A549 treated with Hydrocortisone at 1 μM for 4 hours (cell line): ENCODE measurements at places on chromosomes 12 and 14. TPM values are rescaled to one million over a fixed set of nuclear protein-coding genes. Genes with fewer than 3 reads are reported as not detected.

TAS2R8 gene
- not detected in 5 replicates for total RNA-seq

CLECL1 gene
- total RNA-seq = not detected in 5 replicates

STON2 gene
- total RNA-seq = 1.5 to 2.6 TPM (median 1.6 TPM) in 5 replicates

RNASE7 gene
- total RNA-seq = 0.07 TPM in 1 of 5 replicates, not detected in the others

AICDA gene
- total RNA-seq = 0.13 to 0.28 TPM (median 0.24 TPM) in 5 replicates

RPS6KL1 gene
- total RNA-seq = 0.21 to 0.67 TPM (median 0.45 TPM) in 5 replicates

CNTN1 gene
- 36.5 to 64.7 TPM (median 53.7 TPM) in 5 replicates for total RNA-seq

RDH5 gene
- total RNA-seq = 1.6 to 2.7 TPM (median 2.1 TPM) in 5 replicates

SYNDIG1L gene
- not detected in 5 replicates for total RNA-seq

NID2 gene
- 24.6 to 41.4 TPM (median 28.0 TPM) in 5 replicates for total RNA-seq

HCFC2 gene
- total RNA-seq = 4.6 to 5.8 TPM (median 5.1 TPM) in 5 replicates

LRTM2 gene
- 0.07 to 0.15 TPM in 2 of 5 replicates, not detected in the others for total RNA-seq

TAS2R20 gene
- 0.07 to 0.20 TPM (median 0.14 TPM) in 3 of 5 replicates, not detected in the others for total RNA-seq

CCDC38 gene
- 0.07 to 0.30 TPM (median 0.14 TPM) in 5 replicates for total RNA-seq

KIF21A gene
- total RNA-seq = 15.6 to 25.3 TPM (median 18.8 TPM) in 5 replicates

CMA1 gene
- total RNA-seq = not detected in 5 replicates

STAB2 gene
- total RNA-seq = 0.01 TPM in 1 of 5 replicates, not detected in the others

KLRC3 gene
- total RNA-seq = 0.16 to 0.24 TPM (median 0.17 TPM) in 3 of 5 replicates, not detected in the others

LBHD2 gene
- 0.16 to 0.24 TPM in 2 of 5 replicates, not detected in the others for total RNA-seq

KRT76 gene
- total RNA-seq = not detected in 5 replicates

TCL1A gene
- total RNA-seq = not detected in 5 replicates

ADCY4 gene
- total RNA-seq = not detected in 5 replicates

MORN3 gene
- total RNA-seq = 0.08 to 0.39 TPM (median 0.26 TPM) in 5 replicates

GLI1 gene
- total RNA-seq = 4.5 to 6.2 TPM (median 5.6 TPM) in 5 replicates

TPPP2 gene
- not detected in 5 replicates for total RNA-seq

CCDC177 gene
- 0.02 to 0.06 TPM (median 0.04 TPM) in 4 of 5 replicates, not detected in the other for total RNA-seq

POLE gene
- total RNA-seq = 41.1 to 50.1 TPM (median 43.1 TPM) in 5 replicates

TAS2R13 gene
- not detected in 5 replicates for total RNA-seq

NYNRIN gene
- 0.22 to 0.50 TPM (median 0.36 TPM) in 5 replicates for total RNA-seq

MSI1 gene
- total RNA-seq = 1.2 to 1.5 TPM (median 1.3 TPM) in 5 replicates

CCDC196 gene
- not detected in 5 replicates for total RNA-seq

TAMALIN gene
- total RNA-seq = 0.45 to 1.1 TPM (median 0.84 TPM) in 5 replicates

C1RL gene
- total RNA-seq = 12.4 to 14.9 TPM (median 14.6 TPM) in 5 replicates

TMEM233 gene
- 0.03 to 0.10 TPM in 2 of 5 replicates, not detected in the others for total RNA-seq

BCL2L14 gene
- total RNA-seq = 0.12 TPM in 1 of 5 replicates, not detected in the others

CCDC175 gene
- not detected in 5 replicates for total RNA-seq
